ENCODE measurements at places on chromosomes 6 and 20.

GRCh38 chr6:169212436-169212835 lies 41.2 kb downstream of the THBS2 start:
- DNase-seq = no peak

DNA sequence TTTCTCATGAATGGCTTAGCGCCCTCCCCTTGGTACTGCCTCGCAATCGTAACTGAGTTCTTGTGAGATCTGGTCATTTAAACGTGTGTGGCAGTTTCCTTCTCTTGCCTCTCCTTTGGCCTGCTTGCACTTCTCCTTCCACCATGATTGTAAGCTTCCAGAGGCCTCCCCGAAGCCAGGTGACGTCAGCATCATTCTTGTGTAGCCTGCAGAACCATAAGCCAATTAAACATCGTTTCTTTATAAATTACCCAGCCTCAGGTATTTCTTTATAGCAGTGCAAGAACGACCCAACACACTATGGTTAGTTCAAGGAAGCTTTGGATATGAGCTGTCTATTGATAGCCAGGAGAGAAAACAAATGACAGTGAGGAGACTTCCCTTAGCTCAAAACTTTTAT lies 29.5 kb upstream of the ADTRP start:
- no peak for DNase-seq

DNA sequence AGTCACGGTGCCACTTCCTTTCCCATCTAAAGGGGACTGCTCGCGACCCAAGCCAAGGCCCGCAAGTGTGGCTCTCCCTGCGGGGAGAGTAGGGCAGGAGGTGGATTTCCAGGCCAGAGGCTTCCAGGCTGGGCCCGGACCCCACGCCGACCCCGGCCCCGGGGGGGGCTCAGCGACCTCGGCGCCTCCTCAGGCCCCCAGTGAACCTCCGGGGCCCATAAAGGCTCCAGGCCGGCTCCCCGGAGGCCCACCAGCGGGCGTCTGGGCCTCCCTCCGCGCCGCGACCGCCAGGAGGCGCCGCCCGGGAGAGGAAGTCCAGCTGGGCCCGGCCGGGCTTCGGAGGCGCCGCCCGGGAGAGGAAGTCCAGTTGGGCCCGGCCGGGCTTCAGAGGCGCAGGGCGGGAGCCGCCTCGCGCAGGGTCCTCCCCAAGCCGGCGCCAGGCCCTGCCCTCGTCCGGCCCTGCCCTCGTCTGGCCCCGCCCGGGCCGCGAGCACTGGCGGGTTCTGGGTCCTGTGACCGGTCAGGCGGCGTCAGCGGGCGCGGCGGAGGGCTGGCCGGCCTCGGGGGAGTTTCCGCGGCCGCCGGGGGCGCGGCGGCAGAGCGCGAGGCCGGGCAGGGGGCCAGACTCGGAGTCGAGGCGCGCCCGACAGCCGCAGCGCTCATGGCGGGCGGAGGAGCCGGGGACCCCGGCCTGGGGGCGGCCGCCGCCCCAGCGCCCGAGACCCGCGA lies at the start of gene RAB32:
Gene RAB32 (plus strand): TSS at position 623 of the 729 bp plus-strand sequence. CDS start 39 bp downstream, at position 662.
- no peak for DNase-seq

- no peak for DNase-seq
Measured at GRCh38 chr6:114467931-114468330, 125.1 kb upstream of the HS3ST5 start.

GRCh38 chr6:71056656-71057055 lies 99.8 kb upstream of the B3GAT2 start:
- DNase-seq = no peak

GRCh38 chr6:135062735-135063134 lies 8.1 kb upstream of the HBS1L start:
- no peak for DNase-seq

DNA sequence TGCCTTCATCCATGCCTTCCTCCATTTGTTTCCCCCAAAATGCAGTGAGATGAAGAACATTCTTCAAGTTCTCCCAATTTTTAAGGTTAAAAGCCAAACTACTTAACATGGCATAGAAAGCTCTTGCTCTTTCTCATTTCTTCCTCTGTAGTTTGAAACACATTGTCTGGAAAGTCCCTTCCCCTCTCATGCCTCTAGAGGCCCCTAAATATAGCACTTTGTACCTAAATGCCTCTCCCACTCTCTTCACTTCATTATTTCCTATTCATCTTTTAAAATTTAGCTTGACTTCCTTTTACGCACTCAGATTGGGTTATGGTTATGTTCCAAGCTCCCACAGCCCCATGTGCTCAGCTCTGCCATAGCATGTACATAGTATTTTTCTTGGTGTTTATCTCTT lies 389.3 kb downstream of the HDGFL1 start:
- DNase-seq = no peak

DNA sequence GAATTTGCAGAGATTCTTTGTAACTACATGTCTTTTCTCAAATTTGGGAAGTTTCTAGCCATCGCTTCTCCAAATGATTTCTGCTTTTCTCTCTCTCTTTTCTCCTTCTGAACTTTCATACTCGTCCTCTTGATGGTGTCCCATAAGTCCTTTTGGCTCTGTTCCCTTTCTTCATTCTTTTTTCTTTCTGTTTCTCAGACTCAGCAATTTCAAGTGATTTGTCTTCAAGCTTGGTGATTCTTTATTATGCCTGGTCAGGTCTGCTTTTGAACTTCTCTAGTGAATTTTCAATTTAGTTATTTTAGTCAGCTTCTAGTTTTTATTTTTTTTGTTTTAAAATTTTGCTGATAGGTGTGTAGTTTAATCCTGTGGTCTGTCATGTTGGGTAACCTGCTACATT lies 57.6 kb upstream of the EEF1E1 start:
- no peak for DNase-seq

- no peak for DNase-seq
Measured at GRCh38 chr6:39786649-39787048, 5.5 kb upstream of the DAAM2 start.

DNA sequence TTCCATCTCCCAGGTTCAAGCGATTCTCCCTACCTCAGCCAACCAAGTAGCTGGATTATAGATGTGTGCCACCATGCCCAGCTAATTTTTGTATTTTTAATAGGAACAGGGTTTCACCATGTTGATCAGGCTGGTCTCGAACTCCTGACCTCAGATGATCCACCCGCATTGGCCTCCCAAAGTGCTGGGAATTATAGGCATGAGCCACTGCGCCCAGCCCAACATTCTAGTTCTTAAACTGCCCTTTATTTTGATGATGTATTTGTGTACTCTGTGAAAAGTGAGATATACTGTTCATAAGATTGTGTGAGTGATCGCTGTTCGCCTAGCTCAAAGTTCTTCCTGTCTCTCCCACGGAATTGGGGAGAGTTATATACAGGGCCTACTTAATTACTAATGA lies 93.1 kb downstream of the HFE start:
- DNase-seq = no peak

DNA sequence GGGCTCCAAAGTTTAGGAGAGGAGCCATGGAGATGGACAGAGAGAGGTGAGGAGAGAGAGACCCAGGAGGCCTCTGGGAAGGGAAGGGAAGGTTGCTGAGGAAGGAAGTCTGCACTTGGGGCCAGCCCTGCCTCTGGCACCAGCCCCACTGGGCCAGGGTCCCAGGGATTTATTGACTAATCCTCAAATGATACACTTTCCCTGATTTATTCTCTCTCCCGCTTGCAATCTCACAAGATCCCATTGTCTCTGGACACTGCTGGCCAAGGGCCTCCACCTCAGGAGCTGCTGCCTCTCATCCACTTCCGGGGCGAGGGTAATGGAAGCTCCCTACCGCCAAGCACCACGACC lies 43.6 kb upstream of the FOXP4 start:
- no peak for DNase-seq

- DNase-seq = no peak
Measured at GRCh38 chr6:30918670-30919069, 4.6 kb downstream of the VARS2 start.

- DNase-seq = no peak
Measured at GRCh38 chr6:70133246-70133645, 169.6 kb downstream of the COL9A1 start.

GRCh38 chr20:23087587-23088251 lies 1.6 kb upstream of the CD93 start:
- no peak for DNase-seq
